ENCODE measurements at places on chromosomes 3 and 15.
A peak's percentile ranks its signal among the peaks of the same experiment; 100 is the strongest.

- DNase-seq = no peak
These were observed 25.1 kb downstream of the DTWD1 start for GRCh38 chr15:49645941-49646340.

DNA sequence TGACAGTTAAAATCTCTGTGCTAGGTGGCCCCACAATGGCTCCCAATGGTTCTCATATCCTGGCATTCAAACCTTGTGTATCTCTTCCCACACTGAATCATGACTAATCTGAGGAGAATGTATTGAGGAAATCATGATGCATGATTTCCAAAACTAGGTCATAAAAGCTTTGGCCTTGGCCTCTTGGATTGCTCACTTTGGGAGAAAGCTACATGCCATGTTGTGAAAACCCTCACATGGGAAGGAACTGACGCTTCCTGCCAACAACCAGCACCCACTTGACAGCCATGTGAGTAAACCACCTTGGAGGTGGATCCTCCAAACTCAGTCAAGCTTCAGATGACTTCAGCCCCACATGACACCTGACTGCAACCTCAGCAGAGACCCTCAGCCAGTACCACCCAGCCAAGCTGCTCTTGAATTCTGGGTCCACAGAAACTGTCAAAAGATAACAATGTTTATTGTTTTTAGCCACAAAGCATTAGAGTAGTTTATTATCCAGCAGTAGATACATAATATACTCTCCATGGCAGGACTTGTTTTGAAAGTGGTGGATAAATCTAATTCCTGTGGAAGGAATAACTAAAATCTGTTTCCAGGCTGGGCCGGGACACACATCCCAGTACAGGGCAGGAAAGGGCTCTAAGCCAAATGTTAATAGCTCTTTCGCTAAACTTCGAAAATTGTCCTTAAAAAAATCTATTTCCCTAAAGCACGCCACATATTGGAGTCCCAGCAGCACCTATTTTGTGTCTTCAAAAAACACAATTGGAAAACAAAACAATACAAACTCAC, 1.0 kb upstream of the ZNF620 start:
- DNase-seq = no peak

DNA sequence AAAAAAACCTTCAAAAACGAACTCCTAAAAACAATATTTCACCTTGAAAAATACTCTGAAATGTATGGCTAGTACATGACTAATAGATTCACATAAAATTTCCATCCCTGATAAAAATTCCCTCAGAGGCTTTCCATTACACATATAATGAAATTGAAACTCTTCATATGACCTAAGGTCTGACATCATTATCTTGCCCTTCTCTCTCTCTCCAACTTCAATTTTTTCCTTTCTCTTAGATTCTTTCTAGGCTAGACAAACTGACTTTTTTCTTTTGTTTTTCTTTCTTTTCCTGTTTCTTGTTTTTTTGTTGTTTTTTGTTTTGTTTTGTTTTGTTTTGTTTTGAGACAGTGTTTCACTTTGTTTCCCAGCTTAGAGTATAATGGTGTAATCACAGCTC, 1220.5 kb downstream of the ROBO2 start:
- DNase-seq = no peak

DNA sequence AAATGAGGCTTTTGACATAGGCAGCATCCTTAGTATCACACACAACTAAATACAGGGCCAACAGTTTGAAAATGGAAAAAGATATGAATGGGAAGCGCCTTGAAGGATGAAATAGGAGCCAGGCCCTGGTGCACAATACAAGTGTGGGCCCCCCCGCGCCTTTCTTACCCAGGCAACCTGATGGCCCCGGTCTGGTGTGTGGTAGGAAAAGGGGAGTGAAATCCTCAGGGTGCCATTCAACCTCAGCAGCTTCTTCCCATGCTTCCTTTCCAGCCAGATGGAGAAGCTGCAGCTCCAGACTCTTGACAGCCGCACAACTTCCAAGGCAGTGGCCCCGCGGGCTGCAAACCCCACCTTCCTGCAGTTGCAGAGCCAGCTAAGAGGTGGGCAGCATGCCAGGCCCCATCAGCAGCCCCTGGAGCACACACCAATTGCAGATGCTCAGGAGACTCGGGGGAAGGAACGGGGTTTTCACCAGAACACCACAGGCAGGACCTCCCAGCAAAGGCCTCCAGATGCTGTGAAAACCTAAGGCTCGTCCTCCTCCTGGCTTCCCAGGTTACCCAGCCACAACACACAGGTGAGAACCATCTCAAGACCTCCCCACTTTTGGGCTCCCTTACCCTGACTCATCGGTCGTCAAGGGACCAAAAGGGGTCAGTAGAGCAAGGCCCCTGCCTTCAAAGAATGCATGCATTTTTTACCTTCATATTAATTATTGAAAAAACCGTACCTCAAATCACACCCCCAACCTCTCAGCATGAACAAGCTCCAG, 101.6 kb downstream of the CPN2 start:
- no peak for DNase-seq

- peak; percentile 74 for DNase-seq
These were observed 5.3 kb upstream of the VIPR1 start for GRCh38 chr3:42497009-42497731.

DNA sequence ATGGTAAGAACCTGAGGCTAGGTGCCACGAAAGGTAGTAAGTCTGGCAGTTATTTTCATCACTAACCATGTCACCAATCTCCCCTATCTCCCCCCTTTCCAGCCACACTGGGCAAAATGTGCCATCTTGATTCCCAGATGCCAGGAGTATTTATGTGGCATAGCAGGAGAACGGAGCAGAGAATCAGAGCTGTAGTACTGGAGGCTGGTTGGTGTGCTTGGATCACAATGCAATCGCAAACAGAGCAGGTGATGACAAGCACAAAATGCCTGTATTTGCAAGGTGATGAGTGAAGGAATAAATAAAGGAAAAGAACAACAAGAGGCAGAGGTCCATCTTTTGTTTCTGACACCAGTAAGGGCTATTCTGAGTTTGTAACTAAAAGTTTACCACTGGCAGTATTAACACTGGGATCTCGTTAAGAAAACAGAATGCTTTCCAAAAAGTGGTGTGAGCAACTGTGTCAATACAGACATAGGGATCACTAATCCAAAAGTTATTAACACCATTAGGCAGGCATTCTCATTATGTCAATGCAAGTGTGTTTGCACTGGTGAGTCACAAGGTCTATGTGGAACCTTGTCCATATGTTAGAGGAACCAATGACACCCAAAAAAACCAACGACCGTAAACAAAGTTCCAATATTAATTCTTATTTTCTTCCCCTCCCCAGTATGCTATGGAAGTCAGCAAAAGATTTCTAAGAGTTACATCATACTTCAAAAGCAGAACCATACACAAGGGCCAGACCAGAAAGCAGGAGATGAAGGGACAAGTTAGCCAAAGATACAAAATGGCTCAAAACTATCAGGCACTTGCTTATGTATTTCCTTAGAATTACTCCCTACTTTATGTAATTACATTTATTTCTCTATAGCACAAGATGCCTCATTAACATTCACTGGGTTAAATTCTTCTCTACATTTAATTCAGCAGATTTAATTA, 556.6 kb downstream of the FOXP1 start:
- DNase-seq = no peak

DNA sequence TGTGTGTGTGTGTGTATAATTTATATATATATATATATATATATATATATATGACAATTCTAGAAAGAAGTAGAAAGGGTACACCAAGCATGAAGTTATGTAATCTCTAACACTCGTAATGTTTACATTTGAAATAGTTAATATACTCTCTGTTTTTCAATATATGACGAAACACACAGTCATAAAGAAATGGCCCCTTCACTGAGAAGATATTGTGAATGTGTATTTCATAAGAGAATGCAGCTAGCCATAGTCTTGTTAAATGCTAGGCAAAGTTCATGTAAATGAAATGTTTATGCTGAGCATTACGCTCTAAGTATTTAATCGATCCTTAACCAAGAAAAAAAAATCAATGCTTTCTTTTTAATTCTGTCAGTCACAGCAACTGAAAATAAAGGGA, 154.7 kb upstream of the TSPAN3 start:
- DNase-seq = no peak

- no peak for DNase-seq
These were observed 368.4 kb upstream of the IL12A start for GRCh38 chr3:159620281-159620680.

DNA sequence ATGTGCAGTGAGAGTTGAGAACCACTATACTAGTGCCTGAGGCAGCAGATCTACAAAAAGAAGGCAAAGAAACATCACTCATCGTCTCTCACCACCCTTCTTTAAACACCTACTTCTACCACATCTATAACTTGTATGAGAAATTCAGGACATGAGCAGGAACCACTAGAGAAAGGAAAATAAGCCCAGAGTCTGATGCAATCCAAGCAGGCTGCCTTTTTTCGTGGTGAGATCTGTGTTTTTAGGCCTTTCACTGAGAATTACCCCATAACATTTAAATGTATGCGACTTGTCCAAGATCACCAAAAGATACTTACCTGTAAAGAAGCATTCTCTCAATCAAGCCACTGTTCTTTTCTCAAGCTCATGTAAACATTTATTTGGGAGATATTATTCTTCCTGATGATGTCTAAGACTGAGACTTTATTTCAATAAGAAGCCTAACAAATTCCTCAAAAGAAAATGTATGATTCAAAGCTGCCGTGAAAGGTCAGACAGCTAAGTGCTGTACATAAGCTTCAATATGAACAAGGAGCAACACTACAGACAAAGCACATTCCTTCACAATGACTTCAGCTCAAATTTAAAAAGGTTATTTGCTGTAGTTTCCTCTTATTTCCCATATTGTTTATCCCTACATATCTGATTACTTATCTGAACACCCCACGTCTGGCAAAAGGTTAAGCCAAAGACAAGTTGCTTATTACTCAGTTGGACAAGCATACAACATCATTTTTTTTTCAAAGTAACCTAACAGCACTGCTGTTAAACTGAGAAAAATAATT, 16.5 kb downstream of the SPICE1 start:
- no peak for DNase-seq

GRCh38 chr3:31942446-31942845, 38.6 kb downstream of the OSBPL10 start:
- no peak for DNase-seq

GRCh38 chr3:90102146-90102545, 994.7 kb downstream of the EPHA3 start:
- no peak for DNase-seq

DNA sequence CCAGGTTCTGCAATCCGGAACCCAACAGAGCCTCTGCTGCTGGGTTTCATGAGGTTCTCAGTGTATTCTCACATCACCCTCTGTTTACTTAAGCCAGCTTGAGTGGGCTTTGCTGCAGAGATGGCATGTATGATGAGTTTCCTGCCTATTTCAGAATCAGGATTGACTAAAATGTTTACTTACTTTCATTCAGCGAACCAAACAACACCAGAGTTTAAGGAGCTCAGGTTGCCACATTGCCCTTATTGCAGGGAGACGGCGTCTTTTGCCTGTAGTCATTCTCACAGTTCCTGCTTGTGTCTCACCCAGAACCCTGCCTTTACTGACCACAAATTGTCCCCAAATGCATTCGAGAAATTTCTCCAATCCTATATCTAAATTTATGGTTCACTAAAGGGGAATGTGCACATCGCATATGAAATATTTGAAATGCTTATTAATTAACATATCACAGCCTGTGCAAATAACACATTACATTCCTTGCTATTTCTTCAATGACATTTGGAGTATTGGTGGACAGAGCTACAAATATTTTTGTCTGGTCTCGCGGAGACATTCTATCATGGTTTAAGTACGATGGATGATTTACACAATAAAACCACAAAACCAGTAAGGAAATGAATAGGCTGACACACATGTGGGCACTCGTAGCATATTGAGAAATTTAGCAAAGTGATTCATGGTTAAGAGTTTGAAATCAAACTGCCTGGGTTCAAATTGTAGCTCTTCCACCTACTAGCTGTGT, 377.2 kb upstream of the CFAP20DC start:
- DNase-seq = no peak

DNA sequence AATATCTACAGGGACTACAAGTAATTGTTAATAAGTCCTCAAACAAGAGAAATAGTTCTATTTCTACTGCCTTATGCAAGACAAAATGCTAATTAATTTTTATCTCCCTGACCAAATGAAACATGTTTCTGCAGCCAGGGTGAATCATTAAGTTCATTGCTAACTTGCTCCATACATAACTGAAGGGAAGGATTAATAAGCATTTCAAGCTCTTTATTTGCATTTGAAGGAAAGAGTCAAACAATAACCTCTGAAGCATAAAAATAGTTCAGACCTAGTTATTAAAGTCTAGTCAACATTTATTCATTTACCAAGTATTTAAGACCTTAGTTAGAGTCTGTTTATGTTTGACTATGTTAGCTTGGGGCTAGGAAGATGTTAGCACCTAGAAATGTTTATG, 120.0 kb downstream of the ATP1B3 start:
- DNase-seq = no peak

- no peak for DNase-seq
These were observed 15.0 kb upstream of the SPTBN5 start for GRCh38 chr15:41908736-41909461.

- no peak for DNase-seq
These were observed 567.8 kb downstream of the ZIC1 start for GRCh38 chr3:147977001-147977400.

DNA sequence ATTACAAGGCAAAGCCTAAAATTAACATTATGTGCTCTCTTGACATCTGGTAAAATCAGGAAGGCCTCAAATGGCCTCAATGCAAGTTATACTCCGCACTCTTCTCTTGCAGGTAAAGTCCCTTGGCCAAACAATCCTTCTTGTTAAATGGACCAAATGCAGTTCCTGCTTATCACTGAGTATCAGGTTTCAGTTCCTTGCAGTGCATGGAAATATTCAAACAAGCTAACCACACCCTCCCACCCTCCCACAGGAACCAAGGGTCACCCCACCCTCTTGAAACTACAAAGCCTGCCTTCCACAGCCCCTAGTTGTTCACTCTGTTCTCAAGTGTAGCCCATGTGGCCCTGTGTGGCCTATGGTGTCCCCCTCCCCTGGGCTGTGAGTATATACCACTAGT, 171.9 kb upstream of the CADPS start:
- no peak for DNase-seq

- DNase-seq = no peak
These were observed 406.2 kb downstream of the RBMS3 start for GRCh38 chr3:29686889-29687592.

DNA sequence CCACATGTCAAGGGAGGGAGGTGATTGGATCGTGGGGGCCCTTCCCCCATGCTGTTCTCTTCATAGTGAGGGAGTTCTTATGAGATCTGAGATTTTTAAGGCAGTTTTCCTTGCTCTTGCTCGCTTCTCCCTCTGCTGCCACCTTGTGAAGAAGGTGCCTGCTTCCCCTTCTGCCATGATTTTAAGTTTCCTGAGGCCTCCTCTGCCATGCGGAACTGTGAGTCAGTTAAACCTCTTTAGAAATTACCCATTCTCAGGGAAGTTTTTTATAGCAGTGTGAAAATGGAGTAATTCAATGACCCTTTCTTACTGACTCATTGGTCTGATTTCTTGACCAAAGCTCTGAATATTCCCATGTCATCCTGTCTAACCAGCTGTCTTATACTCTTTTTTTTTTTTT, 484.4 kb upstream of the TPRG1 start:
- DNase-seq = no peak

GRCh38 chr15:73899197-73900094, 26.1 kb downstream of the TBC1D21 start:
- DNase-seq = no peak

- DNase-seq = no peak
These were observed 48.1 kb downstream of the ACAP2 start for GRCh38 chr3:195394700-195395099.

All from 8988T (cell line).